ENCODE measurements at places on chromosomes 11 and 22. TPM values are rescaled to one million over a fixed set of nuclear protein-coding genes. Genes with fewer than 3 reads are reported as not detected.

Gene CASP5
- total RNA-seq = not detected

Gene PRR5L
- total RNA-seq = 0.60 TPM

Gene TRIM5
- 15.2 TPM for total RNA-seq

Gene CARD18
- total RNA-seq = 3.2 TPM

Gene OR2AG1
- not detected for total RNA-seq

Gene KRTAP5-11
- total RNA-seq = not detected

Gene SLC25A17
- 54.5 TPM for total RNA-seq

Gene SEPTIN5
- 195 TPM for total RNA-seq

Gene PTPMT1
- 83.6 TPM for total RNA-seq

Gene CABP7
- total RNA-seq = not detected

Gene GP1BB
- 139 TPM for total RNA-seq

Gene GVQW3
- 1.9 TPM for total RNA-seq

Gene NPAS4
- not detected for total RNA-seq

Gene OVOL1
- 0.09 TPM for total RNA-seq

Gene EEF1G
- total RNA-seq = 1,822 TPM

Gene UBQLN3
- total RNA-seq = not detected

Gene FGF19
- total RNA-seq = 0.11 TPM

Gene CENPM
- total RNA-seq = 37.4 TPM

- DNase-seq = no peak
- H3K27ac ChIP-seq = peak overlapping the region; percentile 89
- peaks cover 31% of the 10 kb centered on the region for H3K36me3 ChIP-seq
- H3K27me3 ChIP-seq = no peaks in the 10 kb centered on the region
- H3K4me1 ChIP-seq = no peaks in the 10 kb centered on the region
Observed at GRCh38 chr11:6927030-6927617, 898 bp downstream of the ZNF215 start.

GRCh38 chr22:19876314-19876940 lies 21.8 kb upstream of the GNB1L start:
- peaks cover 92% of the 10 kb centered on the region for H3K4me1 ChIP-seq
- H3K27me3 ChIP-seq = no peaks in the 10 kb centered on the region
- H3K4me3 ChIP-seq = no peak overlapping the region
- no peak for DNase-seq

GRCh38 chr11:36009473-36009872 lies 65.6 kb downstream of the LDLRAD3 start:
- no peak overlapping the region for H3K4me3 ChIP-seq
- no peak for DNase-seq
- no peak overlapping the region for H3K27ac ChIP-seq
- no peaks in the 10 kb centered on the region for H3K4me1 ChIP-seq

DNA sequence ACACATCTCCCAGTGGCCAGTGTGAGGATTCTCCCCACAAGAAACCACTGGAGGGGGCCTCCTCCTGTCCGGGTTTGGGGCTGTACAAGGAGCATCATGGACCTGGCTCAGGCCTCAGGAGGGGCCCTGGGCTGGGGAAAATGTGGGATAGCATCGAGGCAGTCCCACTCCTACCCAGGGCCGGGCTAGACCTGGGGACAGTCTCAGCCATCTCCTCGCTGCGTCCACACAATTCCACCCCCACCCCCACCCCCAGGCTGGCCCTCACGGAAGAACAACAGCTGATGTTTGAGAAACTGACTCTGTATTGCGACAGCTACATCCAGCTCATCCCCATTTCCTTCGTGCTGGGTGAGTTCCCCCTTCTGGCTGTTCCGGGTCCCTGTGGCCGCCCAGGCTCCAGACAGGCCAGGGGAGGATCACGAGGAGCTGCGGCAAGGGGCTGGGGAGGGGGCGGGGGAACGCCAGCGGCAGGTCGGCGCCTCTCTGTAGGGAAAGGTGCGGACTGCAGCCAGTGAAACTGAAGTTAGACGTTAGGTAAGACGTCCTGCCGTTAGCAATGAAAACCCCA lies 4.8 kb downstream of the BEST1 start:
- H3K27me3 ChIP-seq = no peaks in the 10 kb centered on the region
- H3K4me3 ChIP-seq = no peak overlapping the region
- no peaks in the 10 kb centered on the region for H3K36me3 ChIP-seq
- no peak overlapping the region for H3K27ac ChIP-seq
- peaks cover 35% of the 10 kb centered on the region for H3K4me1 ChIP-seq
- no peak for DNase-seq

DNA sequence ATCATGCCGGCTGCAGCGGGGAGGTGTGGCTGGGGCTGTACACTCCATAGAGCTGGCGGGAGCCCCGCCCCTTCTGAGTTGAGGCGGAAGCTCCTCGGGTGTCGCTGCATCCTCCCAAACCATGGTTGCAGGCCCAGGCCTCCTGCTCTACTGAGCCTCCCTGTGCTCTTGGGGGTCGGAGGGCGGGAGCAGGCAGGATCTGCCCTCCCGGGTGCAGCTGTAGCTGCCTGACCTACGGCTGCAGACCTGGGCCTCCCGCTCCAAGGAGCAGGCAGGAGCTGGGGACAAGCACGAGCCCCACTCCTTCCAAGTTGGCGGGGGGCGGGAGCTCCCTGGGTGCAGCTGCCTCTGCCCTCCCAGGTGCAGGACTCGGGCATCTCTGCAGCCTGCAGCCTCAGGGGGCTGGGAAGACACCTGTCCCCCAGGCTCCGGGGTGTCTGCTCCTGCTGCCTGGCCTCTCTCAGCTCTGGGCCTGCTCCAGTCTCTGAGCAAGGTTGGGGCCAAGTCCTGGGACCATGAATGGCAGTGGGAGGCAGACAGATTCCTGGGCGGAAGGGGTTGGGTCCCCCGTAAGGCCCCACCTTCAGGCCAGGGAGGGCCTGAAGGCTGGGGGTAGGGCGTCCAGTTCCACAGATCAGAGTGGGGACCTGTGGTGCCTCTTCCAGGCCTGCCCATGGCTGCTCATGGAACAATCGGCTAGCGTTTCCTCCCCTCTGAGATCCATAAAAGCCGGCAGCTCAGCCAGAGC lies 46.4 kb upstream of the SC5D start:
- H3K36me3 ChIP-seq = no peaks in the 10 kb centered on the region
- no peak overlapping the region for H3K27ac ChIP-seq
- no peak overlapping the region for H3K4me3 ChIP-seq
- H3K27me3 ChIP-seq = peaks cover 16% of the 10 kb centered on the region

- H3K4me3 ChIP-seq = no peak overlapping the region
- no peak for DNase-seq
- H3K27me3 ChIP-seq = no peaks in the 10 kb centered on the region
- no peaks in the 10 kb centered on the region for H3K36me3 ChIP-seq
- no peak overlapping the region for H3K27ac ChIP-seq
Observed at GRCh38 chr11:101563166-101563565, 20.6 kb downstream of the TRPC6 start.

DNA sequence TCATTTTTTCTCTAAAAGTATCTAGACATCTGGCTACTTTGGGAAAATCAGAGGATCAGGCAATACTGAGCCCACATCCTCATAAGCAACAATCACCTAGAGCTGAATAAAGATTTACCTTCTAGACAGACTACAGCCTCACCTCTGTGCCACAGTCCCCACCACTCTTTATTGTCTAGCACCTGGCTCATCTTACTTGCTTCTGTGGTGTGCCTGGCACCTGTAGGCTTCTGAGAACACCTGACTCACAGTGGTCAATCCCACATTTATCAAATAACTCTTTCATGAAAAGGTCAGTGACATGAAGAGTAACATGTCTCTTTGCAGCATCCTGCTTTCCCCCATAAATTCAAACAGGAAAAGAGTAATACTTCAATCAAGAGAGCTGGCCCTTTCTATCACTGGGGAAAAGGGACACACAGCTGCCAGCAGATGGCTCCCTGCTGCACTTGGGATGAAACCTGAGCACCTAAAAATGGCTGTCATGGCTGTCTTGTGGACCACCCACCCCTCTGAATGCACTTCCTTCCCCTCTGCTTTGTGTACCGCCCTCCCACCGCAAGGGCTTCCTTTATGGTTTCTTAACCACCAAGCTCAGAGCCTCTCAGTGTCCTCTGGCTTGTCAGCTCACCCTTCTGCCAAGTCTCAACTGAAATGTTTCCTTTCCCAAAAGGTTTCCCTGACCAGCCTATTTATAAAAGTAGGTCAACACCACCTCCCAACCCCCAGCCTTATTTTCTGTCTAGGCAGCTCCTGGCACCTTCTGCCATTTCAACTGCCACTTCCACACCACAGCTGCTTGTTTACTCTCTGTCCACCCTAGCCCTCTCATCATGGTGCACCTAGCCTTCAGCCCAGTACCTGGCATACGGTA lies 9.3 kb downstream of the TFIP11 start:
- no peak for DNase-seq
- no peak overlapping the region for H3K27ac ChIP-seq
- H3K4me1 ChIP-seq = peaks cover 5% of the 10 kb centered on the region
- H3K36me3 ChIP-seq = peaks cover 83% of the 10 kb centered on the region
- H3K4me3 ChIP-seq = no peak overlapping the region

DNA sequence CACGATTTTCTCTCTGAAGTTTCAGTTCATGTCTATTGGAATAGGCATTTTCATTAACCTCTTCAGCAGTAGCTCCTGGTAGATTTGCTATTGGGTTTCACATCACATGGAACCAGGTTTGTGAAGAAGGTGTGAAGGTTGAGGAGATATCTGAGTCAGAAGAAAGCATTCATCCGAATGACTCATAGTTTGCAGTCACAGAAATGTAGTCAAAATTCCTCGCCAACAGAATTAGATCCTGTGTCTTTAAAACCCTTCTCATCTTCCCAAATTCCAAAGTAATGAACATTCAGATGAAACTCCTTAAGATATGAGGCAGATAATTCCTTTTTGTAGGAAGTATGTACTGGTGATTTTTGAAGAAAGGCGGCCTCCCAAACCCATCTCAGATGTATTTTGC lies 125.0 kb upstream of the LARGE1 start:
- H3K27me3 ChIP-seq = no peaks in the 10 kb centered on the region

DNA sequence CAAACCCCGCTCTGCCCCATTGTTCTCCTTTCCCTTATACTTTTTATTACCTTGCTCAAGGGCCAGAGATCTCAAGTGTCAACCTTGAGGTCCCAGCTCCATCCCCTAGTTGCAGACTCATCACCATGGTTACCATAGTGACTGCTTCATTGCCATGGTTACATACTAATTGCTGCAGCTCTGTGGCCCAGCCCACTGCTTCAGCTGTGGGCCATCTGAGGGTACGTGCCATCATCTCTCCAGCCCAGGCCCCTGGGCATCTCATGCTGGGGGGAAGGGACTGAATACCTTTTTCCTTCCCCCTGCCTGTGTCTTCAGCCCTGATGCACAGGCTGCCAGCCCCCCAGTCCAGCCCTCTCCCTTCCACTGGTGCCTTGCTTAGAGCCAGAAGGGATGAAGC lies 22.2 kb downstream of the TREH start:
- H3K36me3 ChIP-seq = peaks cover 5% of the 10 kb centered on the region
- no peaks in the 10 kb centered on the region for H3K27me3 ChIP-seq
- H3K27ac ChIP-seq = no peak overlapping the region
- no peaks in the 10 kb centered on the region for H3K4me1 ChIP-seq
- peak; percentile 32 for DNase-seq

- peak overlapping the region; percentile 64 for H3K4me3 ChIP-seq
- H3K36me3 ChIP-seq = peaks cover 39% of the 10 kb centered on the region
- no peak for DNase-seq
- no peaks in the 10 kb centered on the region for H3K27me3 ChIP-seq
Observed at GRCh38 chr11:86060544-86060943, 8.3 kb downstream of the PICALM start.

Data from K562 (cell line).